ENCODE measurements at places on chromosomes 3 and 15. TPM values are rescaled to one million over a fixed set of nuclear protein-coding genes. Genes with fewer than 3 reads are reported as not detected.

Gene GOLGA8S
- 0.27 TPM for total RNA-seq

Gene NTRK3
- total RNA-seq: under 0.01 TPM

Gene TMF1
- total RNA-seq: 16.2 TPM

Gene MOBP
- under 0.01 TPM for total RNA-seq

Gene GPR160
- total RNA-seq: 1.6 TPM

Gene NLGN1
- total RNA-seq: 2.2 TPM

Gene FOXL2
- total RNA-seq: under 0.01 TPM

Gene LDHAL6B
- total RNA-seq: not detected

Gene GPR62
- total RNA-seq: under 0.01 TPM

GRCh38 chr3:151635905-151636304 lies 97.8 kb upstream of the AADACL2 start:
- no peak for DNase-seq

DNA sequence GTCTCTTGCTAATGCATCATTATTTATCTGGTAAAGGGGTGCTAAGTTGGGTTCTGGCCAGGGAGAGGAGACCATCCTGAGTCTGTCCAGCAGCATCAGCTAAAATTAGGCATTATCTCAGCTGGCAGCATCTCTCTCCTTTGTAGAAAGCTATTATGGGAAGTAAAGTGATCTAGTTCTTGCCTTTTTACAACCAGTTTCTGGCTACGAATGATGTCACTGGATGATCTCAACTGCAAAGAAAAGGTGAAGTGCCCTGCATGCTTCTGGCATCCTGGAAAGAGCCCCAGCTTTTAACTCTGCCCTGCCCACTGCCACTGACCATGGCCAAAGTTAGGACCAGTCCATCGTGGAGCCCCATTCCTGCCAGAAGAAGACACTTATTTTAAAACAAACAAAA lies 37.1 kb upstream of the IL12A start:
- no peak for DNase-seq

DNA sequence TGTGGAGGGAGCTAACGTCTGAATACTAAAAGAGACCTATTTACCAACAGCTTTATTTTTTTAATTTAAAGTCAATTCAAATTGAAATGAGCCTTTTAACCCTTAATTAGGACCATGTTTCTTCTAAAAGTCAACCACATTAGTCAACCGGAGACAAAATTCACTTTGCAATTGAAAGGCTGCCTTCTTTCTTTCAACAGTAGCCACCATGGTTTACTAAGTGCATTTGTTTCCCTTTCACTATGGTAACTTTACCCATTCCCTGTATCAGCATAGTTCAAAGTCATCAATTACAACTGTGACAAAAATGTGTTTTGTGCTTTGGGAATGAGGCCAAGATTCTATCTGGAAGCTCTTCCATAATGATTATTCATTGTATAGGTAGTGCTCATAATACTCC lies 225.4 kb downstream of the EPHA3 start:
- no peak for DNase-seq

GRCh38 chr15:77858792-77859490 lies 218.6 kb downstream of the TBC1D2B start:
- peak; percentile 11 for DNase-seq

DNA sequence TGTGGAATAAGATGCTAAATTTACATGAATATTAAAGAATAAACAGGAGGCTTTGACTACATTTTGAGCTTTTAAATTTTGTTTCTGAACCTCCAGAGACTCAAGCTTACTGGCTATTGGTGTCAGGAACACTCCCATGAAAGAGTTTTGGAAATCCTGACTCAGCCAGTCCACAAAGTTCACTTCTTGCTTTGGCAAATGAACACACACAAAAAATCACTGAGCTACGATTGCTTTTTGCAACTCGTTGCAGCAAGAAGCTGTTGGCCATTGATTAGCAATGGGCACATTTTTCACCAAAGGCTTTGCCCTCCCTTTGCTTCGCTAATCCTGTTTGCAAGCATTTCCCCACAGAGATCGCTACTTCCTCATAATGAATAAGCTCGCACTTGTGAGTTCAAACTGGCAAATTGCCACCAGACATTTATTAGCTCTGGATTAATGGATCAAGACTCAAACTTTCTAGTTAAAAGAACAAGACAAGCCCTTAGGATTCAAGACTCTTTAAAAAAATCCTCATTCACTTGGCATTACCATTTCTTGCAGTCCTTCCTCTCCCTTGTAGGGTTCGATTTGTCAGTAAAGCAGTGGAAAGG lies 343.2 kb upstream of the ONECUT1 start:
- no peak for DNase-seq

DNA sequence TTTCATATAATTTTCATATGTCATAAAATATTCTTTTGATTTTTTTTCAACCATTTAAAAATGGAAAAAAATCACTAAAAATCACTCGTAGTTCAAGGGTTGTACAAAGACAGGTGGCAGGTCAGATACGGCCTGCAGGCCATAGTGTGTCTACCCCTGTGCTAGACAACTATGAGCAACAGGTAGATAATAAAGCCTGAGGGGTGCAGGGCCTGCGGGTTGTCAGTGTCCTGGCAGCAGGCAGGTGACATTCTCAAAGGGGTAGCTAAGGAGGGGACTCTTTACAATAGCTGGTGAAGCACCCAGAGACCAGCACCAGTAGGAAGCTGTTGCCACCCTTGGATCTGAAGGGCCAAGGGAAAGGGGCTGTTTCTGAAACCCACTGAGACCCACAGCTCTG lies 34.4 kb downstream of the MINAR1 start:
- DNase-seq: no peak

DNA sequence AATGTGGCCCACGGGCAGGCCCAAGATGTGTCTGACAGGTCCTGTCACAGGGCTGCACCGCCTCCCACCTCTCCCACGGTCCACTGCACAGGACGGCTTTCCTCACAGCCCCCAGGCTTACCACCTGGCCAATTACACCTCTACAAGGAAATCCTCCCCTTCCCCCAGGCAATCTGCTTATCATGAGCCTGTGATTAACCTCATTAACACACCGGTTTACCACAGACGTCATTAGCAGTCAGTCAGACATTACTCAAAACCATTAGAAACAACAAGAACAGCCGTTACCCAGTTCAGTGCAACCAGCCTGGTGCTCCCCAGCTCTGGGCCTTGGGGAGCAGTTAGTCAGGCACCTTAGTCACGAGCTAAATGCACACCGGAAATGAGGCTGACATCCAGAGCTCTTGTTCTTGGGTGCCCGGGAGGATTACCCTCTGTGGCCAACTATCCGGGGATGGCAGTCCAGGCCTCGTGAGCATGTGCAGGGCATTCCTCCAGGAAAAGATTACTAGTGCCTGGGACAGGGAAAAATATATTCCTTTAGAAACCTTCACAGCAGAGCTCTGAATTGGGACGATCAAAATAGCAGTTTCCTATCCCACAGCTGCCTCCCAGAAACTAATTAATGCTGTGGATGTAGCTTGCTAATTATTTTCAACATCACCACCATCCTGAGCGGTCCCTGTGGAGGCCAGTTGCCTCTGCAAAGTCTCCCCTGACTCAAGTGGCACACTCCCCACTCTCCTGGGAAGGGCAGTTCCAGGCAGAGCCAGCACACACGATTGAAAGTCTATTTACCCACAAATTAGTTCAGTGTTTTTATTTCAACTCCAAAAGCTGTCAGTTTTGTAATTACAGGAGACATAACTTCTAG lies 117.4 kb upstream of the ZBED2 start:
- peak; percentile 18 for DNase-seq

Measured in hematopoietic multipotent progenitor cell (in vitro differentiated cells).